Activated CD4-positive, alpha-beta T cell treated with anti-CD3 and anti-CD28 coated beads, Interleukin-2, amount 50 U/mL, for 1 hour (primary cell): ENCODE measurements at places on chromosomes 5 and 9.

- DNase-seq = no peak
Observed at GRCh38 chr5:77628840-77629508, 9.5 kb downstream of the OTP start.

GRCh38 chr5:138464008-138464387 is 1.3 kb upstream of the EGR1 start:
- DNase-seq = peak; percentile 91

- no peak for DNase-seq
Observed at GRCh38 chr5:150159741-150160179, 4.1 kb upstream of the PDGFRB start.

DNA sequence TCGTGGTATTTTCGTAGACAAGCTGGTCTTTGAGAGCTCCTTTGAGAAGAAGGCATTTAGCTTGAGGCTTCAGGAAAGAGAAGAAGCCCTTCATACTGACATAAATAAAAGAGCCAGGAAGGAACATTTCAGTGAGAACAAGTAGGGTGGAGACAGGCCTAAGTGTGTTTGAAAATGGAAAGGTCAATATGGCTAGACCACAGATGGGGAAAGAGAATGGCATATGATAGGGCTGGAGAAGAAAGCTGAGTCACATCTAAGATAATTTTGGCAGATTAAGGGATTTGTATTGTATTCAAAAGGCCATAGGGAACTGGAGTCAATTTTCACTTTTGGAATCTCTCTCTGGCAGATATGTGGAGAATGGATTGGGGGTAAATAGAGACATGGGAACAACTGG is 374.9 kb downstream of the TMEM38B start:
- no peak for DNase-seq

DNA sequence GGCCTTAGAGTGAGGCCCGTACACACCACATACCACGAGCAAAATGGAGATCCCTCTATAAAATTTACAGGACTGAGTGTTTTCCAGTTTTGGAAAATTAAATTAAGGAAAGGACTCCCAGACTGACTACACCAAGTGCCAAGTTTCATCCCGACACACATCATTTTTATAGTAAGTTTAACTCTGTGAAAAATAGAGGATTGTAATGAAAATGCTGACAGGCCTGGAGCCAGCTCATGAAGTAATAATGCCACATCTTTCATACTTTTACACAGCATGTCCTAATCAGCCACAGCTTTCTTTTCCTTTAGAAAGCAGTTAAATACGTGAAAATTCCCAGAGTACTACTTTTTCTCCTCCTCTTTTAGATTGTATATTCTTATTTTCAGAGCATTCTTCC is 169.2 kb downstream of the SAXO1 start:
- DNase-seq = no peak
